HepG2 (cell line): ENCODE measurements at places on chromosomes 6 and 20.
A peak's percentile ranks its signal among the peaks of the same experiment; 100 is the strongest.

GRCh38 chr6:41818271-41819054, 31.0 kb downstream of the TOMM6 start:
- DNase-seq, result no peak

GRCh38 chr6:116858060-116858459, 19.0 kb upstream of the RFX6 start:
- no peak for DNase-seq

- no peak for DNase-seq
Measured at GRCh38 chr6:137652961-137653705, 158.9 kb upstream of the OLIG3 start.

GRCh38 chr6:132300323-132300949, 100.8 kb downstream of the MOXD1 start:
- peak; percentile 37 for DNase-seq

- DNase-seq, result no peak
Measured at GRCh38 chr6:106114492-106114891, 28.4 kb downstream of the PRDM1 start.

GRCh38 chr6:15575357-15576033, 87.3 kb downstream of the DTNBP1 start:
- no peak for DNase-seq

GRCh38 chr6:130178692-130179091, 44.1 kb downstream of the SAMD3 start:
- DNase-seq, result peak; percentile 39

DNA sequence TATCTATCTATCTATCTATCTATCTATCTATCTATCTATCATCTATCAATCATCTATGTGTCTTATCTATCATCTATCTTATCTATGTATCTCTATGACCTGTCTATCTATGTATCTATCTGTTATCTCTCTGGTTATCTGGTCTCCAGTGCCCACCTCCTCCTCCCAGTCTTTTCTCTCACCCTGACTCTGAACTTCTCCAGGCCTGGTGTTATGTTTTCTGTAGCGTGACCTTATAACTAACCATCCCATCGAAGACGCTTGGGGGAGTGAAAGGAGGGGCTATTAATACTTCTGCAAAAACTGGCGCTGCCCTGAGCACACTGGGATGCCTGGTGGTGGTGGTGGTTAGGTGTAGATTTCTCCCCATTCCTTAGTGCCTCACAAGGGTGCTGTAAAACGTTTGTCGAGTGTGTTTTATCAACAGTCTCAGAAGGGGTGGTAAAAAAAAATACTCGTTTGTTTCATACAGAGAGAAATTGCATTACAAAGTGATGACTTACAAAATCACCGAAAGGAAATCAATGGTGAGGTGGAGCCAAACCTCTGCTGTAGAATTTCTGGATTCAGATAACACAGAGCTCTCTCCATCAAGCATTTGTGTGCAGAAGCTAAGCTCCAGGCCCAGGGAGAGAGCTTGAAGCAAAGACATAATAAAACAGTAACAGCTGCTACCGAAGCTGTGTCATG, 156.2 kb downstream of the BCAS1 start:
- no peak for DNase-seq

- no peak for DNase-seq
Measured at GRCh38 chr6:12068899-12069557, 56.9 kb downstream of the HIVEP1 start.

DNA sequence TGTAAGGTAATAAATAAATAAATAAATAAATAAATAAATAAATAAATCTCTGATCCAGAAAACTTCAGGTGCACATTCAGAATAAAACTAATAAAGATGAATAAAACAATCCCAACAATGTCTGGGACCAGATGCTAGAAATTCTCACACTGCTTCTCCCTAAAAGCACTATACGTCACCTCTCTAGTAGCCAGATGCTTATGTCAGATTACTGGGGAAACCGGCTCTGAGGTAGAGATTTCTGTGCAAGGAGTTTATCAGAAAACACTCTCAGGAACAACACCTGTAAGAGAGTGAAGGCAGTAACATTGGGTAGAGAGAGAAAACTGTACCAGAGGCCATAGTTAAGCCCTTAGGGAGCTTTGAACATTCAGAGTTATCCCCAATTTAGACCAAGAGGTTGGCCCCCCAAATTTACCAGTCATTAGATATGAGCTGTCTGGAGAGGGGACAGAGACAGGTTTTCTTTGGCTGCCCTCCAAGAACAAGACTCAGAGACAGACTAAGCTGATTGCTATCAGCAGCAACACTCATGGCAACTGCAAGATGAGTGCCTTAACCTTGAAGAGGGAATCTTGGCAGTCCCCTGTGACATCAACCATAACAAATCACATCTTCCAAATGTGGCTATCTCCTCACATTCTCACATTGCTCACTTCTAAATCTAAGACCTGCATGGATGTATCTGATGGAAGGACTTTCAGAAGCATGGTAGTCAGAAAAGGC, 151.2 kb upstream of the BMP5 start:
- no peak for DNase-seq

DNA sequence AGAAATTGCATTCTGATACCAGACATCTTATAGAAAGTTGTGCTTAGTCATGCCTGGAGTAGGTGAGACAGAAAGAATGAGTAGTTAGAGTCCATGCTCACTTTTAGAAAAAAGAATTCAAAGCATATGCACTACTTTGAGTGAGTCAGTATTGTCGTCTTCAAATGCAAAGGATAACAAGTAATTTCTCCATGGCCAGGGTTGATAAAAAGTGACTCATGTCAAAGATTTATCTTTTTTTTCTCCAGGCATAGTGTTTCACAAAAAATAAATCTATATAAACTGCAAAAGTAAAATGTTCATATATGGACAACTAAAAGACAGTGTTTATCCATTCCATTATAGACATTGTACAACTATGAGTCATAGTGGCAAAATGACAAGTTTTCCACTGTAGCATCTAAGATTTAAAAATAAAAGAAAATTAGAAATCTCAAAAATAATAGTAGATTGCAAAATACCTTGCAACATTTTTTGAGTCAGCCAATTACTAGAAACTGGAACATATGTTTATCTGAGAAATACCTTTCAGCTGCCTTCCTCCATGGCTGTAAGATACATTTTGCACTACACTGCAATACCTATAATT, 329.6 kb downstream of the GRIK2 start:
- DNase-seq, result no peak

DNA sequence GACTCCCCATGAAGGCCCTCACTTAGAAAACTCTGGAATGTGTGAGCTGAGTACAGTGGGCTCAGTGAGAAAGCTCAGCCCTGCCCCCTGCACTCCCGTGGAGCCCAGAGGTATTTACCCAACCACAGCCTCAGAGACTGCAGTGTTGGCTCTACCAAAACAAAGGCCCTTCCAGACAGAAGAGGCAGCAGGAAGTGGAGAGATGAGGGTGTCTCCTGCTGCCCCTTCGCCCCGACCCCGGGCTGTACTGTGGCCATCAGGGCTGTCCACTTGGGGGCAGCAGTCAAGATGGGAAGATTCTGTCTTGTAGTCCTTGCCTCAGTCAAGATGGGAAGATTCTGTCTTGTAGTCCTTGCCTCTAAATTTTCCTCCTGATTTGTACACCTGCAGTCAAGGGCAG, 341.3 kb downstream of the TAF4 start:
- peak; percentile 22 for DNase-seq

DNA sequence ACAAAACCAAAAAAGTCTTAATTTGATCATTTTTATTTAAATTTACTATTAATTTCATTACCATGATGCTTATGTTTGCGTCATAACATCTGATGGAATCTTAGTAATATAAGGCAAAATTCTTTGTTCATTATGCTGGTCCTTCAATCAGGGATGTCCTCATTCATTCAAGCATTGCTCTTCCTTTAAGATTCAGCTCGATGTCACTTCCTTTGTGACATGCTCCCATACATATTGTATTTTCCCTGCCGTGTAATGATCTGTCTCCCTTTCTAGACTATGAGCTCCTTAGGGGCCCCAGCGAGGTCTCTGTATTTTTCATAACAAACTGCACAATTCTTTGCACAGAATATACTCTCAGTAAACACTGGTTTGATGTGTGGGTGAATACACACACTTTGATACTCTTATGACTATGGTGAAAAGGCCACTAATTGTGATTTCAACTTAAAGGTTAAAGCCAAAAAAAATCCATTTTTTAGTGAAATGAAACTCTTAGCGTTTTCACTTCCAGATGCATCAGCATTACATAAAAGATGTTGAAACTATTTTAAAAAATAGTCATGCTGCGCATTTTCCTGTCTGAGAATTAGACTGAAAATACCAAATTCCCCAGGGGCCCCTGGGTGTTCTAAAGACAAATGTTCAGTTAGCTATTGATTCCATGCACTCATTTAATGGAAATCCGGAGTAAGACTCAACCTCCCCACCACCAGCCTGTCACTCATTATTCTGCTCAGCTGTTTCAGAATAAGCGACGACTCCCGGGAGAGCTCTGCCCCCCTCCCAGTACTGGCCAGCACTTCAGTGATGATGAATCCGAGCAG, 169.7 kb downstream of the ATXN1 start:
- DNase-seq, result no peak

GRCh38 chr20:24118034-24118433, 129.5 kb upstream of the GGTLC1 start:
- no peak for DNase-seq

GRCh38 chr6:111857674-111858337, 15.4 kb downstream of the FYN start:
- DNase-seq, result no peak

GRCh38 chr6:10621213-10621612, 73.2 kb downstream of the C6orf52 start:
- DNase-seq, result no peak

DNA sequence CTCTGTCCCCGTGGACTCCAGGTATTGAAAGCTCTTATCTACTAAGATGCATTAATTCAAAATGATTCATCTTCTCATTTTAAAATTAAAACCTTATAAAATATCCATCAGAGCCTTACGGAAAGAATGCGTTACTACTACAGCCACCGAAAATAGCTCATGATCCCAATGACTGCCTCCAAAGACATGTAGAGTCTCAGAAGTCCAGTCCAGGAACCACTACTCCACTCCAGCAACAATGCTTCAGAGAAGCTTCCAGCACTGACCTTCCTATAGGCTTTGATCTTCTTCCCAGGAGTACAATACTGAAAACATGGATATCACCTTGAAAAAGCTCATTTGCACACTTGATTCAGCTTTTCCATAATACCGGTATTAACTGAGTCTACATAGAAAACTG, 94.3 kb downstream of the CHD6 start:
- no peak for DNase-seq

DNA sequence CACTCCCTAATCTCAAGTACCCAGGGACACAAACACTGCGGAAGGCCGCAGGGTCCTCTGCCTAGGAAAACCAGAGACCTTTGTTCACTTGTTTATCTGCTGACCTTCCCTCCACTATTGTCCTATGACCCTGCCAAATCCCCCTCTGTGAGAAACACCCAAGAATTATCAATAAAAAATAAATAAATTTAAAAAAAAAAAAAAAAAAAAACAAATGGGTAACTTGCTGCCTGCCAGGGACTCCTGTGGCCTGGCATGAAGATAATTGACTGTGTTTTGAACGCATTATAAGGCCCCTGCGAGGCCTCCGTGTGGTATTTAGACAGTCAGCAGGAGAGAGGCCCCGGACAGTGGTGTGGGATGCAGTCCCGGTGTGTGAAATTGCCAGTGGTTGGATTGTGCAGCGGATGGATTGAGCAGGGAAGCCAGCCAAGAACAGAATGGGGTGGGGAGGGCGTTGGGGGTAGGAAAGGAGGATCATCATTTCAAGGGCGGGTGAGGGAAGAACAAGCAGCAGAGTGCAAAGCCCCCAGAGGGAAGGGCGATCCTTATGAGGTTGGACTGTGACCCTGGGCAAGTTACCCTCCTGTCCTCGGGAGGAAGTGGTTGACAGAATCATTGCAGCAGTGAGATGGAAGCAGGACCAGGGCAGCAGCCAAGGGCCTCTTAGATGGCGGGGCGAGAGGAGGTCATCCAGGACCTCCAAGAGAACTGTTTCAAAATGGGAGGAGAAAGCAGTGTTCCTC, 43.3 kb downstream of the PPARD start:
- peak; percentile 47 for DNase-seq

- no peak for DNase-seq
Measured at GRCh38 chr6:157634546-157634945, 188.5 kb upstream of the SNX9 start.

- DNase-seq, result no peak
Measured at GRCh38 chr6:169668203-169668847, 33.5 kb downstream of the WDR27 start.

DNA sequence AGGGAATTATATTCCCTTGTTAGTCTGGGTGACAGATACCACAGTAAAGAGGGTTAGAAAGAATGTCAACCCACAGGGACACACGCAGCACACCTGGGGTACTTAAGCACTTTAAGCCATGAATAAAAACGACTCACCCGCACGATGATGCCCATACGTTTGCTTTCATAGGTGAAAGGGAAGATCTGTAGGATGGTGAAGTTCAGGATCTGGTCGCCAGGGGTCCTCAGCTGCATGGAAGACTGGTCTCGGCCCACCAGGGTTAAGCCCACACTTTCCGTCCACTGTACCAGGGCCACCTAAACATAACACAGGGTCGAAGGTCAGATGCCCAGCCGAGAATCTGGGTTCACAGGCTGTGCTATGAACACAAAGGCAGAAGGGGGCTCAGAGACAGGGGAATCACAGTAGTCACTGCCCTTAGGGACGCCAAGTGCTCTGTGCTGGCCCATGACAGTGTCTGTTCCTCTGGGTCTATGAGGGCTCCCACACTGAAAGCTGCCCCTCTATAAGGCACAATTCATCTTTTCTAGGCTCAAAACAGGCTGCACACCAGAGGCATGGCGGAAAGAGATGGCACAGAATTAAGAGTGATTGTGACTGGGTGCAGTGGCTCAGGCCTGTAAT, 96.8 kb upstream of the NFATC2 start:
- peak; percentile 75 for DNase-seq

DNA sequence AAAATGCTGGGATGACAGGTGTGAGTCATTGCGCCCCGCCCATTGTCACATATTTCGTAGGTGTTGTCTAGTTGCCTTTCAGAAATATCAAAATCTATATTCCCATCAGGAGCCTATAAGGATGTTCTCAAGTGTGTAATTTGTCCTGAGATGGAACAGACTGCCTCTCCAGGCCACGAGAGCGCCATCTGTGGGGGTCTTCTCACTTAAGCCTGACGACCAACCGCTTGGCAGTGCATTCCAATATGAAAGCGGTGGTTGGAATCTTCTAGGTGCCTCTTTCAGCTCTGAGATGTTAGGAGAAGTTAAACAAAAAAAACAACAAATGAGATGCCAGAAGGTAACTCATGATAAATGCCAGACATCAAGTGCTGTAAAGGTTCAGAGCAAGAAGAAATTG, 488.5 kb downstream of the QKI start:
- DNase-seq, result no peak

DNA sequence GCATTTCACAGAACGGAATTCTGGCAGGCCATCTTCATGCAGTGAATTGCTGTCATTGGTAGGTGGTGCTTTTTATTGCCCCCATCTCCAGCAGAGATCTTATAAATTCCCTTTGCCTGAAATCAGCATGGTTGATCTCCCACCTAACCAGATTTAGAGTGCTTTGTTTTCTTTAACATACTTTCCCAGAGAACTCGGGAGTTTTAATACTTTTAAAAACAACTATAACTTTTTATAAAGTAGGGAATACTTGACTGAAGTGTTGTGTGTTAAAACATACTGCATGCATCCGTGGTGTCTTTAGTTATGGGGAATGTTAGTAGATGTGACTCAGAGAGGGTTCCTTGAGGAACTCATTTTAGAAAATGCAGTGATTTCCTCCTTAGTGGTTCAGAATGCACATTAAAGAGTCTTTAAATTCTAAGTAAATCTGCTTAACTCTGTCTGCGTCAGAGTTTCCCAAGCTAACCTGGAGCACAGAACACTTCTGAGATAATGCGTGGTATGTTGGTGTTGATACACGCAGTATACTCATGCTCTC, 54.9 kb downstream of the AKAP12 start:
- no peak for DNase-seq

- no peak for DNase-seq
Measured at GRCh38 chr20:21684671-21685070, 20.8 kb upstream of the PAX1 start.
